ENCODE measurements at places on chromosomes 4 and X.

DNA sequence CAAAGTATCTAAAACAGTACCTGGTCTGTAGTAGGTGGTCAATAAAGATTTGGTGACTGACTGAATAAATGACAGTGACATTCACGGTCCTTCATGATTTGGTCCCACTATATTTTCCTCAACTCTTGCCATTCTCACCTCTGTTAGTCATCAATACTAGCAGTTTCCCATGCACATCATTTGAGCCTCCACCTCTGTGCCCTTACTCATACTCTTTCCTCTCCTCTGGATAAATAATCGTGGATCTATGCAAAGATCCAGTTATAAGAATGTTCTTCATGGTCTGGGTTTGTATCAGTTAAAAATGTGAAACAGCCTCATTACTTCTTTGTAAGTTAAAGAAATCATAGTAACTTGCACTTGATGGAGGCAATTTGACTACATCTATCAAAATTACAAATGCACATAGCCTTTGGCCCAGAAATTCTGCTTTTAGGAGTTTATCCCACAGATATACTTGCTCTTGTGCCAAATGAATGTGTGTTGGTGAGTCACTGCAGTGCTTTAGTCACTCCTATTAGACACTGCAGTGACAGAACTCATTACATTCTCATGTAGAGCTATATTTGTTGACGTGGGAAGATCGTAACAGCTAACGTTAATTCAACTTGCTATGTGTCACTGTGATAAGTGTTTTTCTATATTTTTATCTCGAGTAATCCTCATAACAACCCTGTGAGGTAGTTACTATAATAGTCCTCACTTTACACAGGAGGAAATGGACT lies 121.9 kb upstream of the SMIM10 start:
- no peak for DNase-seq

- DNase-seq, result no peak
Observed at GRCh38 chr4:37139987-37140386, 104.6 kb upstream of the NWD2 start.

GRCh38 chr4:143559757-143560147 lies 46.2 kb downstream of the SMARCA5 start:
- DNase-seq, result no peak

GRCh38 chr4:37631551-37631950 lies 54.6 kb downstream of the RELL1 start:
- no peak for DNase-seq

GRCh38 chrX:40019541-40019940 lies 78.2 kb downstream of the BCOR start:
- no peak for DNase-seq

DNA sequence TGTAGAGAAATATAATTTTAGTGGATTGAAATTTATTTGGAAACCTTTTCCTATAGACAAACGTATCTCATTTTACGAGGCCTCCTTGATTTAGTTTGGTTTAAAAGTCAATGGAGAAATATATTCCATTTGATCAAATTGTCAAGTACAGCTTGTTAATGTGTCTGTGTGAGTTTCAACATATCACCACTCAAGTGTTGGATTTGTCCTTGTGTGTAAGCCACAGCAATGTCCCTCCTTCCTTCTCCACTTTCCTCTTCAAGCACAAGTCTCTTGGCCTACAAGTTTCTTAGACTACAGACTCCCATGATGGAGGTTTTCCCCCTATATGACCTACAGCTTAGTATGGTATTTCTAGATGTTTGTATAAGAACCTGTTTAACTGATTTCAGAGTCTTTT lies 104.7 kb downstream of the SYNPO2 start:
- no peak for DNase-seq

DNA sequence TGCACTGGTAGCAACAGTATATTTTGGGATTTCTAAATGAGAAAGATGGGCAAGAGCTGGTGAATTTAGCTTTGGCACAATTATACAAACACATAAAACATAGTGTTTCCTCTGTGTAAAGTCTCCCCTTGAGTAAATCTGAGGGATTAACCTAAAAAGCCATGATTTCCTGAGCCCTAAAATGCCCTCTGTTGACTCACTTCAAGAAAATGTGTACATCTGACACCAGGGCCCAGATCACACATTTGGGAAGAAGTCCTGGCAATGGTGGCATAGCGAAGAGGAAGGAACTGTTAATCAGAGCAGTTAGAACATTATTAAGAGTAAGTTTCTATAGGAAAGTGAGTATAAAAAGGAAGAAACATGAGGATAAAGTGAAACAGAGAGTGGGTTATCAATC lies 338.5 kb downstream of the SPOCK3 start:
- DNase-seq, result no peak

- no peak for DNase-seq
Observed at GRCh38 chr4:75997946-75998345, 7.2 kb upstream of the SDAD1 start.

DNA sequence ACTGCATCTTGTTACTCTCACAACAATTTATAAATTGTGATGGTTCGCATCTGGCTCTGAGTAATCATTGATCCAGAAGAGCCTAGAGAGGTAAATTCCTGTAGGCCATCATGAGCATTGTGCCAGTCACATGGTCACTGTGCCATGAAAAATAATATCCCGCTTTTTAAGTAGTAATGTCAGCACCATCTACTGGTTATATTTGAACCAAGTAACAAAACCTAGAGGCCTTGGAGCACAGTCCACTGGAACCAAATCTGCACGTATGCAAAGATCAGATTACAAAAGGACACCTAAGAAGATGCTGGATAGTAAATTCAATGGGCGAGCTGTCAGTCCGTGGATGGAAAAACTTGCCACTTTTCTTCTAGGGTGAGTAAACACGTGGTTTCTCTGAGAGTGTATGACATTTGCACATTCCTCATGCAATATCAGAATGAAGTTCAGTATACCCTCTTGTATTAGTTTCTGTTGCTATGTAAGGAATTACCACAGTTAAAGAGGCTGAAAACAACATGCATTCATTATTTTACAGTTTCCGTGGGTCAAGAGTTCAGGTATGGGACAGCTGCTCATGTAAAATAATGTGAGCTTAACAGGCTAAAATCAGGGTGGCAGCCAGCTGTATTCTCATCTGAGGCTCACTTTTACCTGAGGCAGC lies 26.8 kb downstream of the FAM114A1 start:
- no peak for DNase-seq

DNA sequence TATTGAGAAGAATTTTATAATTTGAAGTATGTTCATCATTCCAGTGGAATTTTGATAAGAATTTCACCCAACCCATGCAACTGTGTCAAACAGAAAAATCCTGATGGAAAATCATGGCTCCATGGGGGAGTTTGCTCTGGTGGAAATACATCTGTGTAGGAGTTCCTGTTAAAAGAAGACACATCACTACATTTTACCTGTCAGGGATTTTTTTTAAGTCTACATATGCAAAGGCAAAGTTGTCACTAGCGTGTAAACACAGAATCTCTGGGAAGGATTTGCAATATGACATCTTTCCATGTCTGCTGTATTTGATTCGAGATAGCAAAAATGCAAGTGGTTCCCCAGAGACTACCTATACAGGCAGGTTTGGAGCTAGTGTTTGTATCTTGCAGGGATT lies 581.0 kb downstream of the KCNIP4 start:
- no peak for DNase-seq

- no peak for DNase-seq
Observed at GRCh38 chr4:20490734-20491133, 209.5 kb upstream of the PACRGL start.

DNA sequence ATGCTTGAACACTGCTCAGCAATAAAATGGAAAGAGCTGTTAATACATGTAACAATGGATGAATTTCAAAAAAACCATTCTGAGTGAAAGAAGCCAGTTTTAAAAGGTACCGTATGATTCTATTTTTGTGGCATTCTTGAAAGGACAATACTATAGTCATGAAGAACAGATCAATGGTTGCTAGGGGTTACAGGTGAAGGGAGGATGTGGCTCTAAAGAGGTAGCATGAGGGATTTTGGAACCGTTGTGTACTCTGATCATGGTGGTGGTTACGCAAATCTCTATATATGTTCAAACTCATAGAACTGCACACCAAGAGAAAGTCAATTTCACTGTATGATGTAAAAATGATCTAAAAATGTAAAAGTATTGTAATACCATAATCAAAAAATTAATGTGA lies 40.0 kb upstream of the CTAG2 start:
- no peak for DNase-seq

- DNase-seq, result peak; percentile 39
Observed at GRCh38 chr4:96955226-96955625, 1115.3 kb downstream of the PDHA2 start.

- no peak for DNase-seq
Observed at GRCh38 chr4:26858947-26859401, 1.7 kb upstream of the STIM2 start.

DNA sequence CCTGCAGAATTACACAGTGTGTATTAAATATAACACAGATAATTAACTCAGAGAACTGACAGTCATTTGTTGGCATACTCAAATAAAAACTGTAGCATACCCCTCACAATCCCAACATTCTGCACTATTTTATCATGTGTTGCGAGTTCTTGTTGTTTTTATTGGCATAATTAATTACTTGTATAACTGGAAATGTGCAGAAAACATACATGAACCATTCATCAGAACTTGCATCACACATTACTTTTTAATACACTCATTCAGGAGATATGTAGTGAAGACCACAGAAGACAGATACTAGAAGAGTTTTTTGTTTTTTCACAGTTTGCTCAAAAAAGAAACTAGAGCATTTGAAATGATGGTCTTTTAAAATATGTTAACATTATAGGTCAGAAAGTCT lies 74.6 kb upstream of the NEIL3 start:
- no peak for DNase-seq

- no peak for DNase-seq
Observed at GRCh38 chr4:180669680-180670079, 1573.5 kb upstream of the TENM3 start.

GRCh38 chr4:153221783-153222706 lies 17.8 kb downstream of the TRIM2 start:
- no peak for DNase-seq

GRCh38 chr4:85448906-85449890 lies 25.8 kb upstream of the ARHGAP24 start:
- DNase-seq, result no peak

GRCh38 chrX:17674601-17675000 lies 62.7 kb upstream of the SCML1 start:
- DNase-seq, result no peak

DNA sequence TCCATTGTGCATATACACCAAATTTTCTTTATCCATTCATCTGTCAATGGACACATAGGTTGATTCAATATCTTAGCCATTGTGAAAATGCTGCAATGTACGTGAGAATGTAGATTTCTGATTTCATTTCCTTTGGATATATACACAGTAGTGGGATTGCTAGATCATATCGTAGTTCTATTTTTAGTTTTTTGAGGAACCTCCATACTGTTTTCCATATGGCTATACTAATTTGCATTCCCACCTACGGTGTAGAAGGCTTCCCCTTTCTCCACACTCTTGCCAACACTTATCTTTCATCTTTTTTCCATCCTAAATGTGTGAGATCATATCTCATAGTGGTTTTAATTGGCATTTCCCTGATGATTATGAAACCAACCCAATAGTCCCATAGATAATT lies 43.4 kb downstream of the ING2 start:
- DNase-seq, result no peak

DNA sequence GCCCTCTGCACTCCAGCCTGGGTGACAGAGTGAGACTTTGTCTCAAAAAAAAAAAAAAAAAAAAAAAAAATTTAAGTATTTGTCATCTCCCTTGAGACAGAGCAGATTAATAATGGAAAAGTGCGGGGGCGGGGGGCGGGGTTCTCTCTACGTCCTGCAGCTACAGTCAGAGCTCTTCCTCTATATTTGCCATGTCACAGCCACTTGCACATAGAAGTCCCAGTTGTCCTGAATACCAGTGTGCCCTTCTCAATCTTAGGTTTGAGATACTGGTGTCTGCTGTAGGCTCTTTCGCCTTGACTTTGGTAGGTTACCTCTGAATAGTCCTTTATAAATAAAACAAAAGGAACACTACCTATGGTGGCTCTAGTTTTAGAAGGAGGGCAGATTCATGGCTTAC lies 237.8 kb upstream of the PGRMC2 start:
- DNase-seq, result no peak

DNA sequence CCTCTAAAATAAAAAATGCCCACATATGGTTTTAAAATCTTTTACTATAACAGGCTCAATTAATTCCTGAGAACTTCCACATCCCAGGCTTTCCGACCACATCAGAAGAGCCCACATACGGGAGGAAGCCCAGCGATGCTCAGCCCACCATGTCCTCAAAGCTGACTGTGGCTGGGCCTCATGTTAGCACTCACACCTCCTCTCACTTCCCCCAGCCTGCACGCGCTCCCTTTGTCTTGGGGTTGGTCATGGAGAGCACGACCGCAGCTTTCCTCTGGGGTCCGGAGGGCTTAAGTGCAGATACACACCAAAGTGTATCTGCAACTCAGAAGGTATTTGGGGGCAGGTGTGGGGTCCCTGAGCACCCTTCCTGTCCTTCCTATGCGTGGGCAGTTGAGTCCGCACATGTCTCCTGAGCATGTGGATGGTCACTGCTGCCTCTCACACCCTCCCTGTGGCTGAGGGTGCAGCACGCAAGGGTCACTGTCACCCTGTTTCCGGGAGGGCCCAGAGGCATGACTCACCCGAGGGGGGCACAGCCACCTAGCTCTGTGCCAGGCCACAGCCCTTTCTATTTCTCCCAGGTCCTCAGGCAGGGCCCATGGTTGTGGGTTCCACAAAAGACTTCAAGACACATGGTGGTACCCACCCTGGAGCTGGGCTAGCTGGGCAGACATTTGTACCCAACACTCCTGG lies 21.2 kb downstream of the WDR1 start:
- DNase-seq, result no peak

GRCh38 chr4:38319456-38320342 lies 344.3 kb upstream of the KLF3 start:
- DNase-seq, result peak; percentile 56

DNA sequence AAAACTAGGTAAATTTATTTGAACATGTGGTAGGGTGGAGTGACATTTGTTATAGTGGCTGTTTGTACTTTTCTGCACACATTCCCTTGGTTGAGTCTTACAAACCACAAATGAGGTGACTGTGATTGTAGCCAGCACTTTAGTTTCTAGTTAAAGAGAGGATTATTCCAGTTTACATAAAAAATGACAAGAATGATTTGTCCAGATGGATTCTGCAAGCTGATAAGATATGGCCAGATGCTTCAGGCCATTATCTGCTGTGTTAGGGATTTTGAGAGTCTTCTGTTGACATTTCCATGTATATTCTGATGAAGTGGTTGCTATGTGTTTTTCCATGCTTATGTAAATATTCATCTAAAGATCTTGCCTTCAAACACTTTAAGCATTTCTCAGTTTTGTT lies 31.0 kb upstream of the PDE5A start:
- peak; percentile 45 for DNase-seq

GRCh38 chr4:174118171-174118570 lies 165.3 kb downstream of the FBXO8 start:
- no peak for DNase-seq

GRCh38 chr4:47873877-47874541 lies 36.1 kb upstream of the CORIN start:
- no peak for DNase-seq

DNA sequence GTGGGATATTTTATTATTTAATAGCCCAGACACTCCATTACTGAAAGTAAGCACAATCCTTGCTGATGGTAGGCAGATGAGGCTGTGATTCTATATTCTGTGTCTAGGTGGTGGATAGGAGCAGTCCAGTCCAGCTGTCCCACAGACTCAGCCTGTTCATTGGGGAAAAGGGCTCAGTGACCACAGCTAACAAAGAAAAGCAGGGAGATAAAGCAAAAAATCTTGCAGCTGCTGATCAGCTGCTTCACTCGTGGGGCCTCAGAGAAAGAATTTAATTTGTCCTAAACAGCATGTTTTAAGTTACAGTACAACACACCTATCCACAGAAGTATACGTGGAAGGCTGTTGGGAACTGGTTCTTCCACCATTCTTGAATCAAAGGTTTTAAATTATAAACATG lies 40.7 kb upstream of the ANK2 start:
- no peak for DNase-seq

Data from DMS 273 treated with DMSO at 0.1 percent for 48 hours (cell line).